ENCODE measurements at places on chromosomes 4 and X. TPM values are rescaled to one million over a fixed set of nuclear protein-coding genes. Genes with fewer than 3 reads are reported as not detected.

Gene AKAP4
- total RNA-seq, result not detected

Gene CFI
- 20.5 TPM for total RNA-seq

Gene TMEM154
- 1.3 TPM for total RNA-seq

Gene GPC3
- 5.6 TPM for total RNA-seq

Gene GCNA
- 5.1 TPM for total RNA-seq

Gene CCKAR
- not detected for total RNA-seq

Gene KDR
- total RNA-seq, result 27.1 TPM

Gene CT83
- total RNA-seq, result not detected

All from thoracic aorta (tissue), 2 donors.